HT1080 (cell line): ENCODE measurements at places on chromosomes 5 and 9. TPM values are rescaled to one million over a fixed set of nuclear protein-coding genes. Genes with fewer than 3 reads are reported as not detected.

DNA sequence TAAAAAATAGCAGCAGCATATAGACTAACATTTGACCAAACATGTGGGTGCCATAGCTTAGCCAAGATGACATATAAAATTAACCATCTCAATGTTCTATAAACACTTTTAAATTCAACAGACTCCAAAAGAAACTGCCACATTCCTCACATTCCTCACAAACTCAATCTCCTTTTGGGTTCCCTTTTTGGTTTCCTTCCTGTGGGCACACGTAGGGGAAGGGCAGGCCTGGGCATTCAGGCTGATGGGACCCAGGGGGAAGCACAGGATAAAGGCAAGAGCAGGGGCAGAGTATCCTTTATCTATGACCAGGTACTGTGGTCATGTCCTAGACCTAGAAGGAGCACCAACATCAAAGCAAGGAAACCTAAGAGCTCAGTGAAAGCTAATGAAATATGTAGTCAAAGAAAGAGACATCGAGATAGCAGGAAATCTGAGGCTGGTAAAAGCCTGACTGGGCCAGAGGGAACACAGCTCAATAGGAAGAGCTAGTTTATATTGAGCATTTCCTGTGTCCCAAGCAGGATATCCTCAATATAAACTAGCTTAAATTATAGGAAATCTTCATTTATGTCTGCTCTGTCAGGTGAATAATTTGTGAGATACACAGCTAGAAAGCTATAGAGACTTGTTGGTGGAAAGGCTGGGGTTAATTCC lies 13.6 kb upstream of the ERAP1 start:
- peak; percentile 47 for DNase-seq

DNA sequence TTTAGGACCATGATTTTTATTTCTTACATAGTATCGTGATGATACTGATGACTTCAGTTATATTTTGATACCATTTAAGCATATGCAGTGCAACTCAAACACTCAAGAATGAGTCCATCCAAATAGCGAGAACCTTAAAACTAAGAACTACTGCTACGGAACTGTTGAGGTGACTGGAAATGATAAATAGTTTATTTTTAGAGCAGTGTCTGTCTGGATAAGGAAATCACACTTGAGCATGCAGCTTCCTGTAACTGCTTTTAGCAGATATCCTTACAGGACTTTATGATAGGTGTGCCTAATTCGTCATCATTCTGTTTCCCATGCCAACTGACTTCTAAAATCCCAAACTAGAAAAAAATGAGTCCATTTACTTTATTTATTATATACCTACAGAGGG lies 85.5 kb downstream of the ADGRV1 start:
- no peak for DNase-seq

DNA sequence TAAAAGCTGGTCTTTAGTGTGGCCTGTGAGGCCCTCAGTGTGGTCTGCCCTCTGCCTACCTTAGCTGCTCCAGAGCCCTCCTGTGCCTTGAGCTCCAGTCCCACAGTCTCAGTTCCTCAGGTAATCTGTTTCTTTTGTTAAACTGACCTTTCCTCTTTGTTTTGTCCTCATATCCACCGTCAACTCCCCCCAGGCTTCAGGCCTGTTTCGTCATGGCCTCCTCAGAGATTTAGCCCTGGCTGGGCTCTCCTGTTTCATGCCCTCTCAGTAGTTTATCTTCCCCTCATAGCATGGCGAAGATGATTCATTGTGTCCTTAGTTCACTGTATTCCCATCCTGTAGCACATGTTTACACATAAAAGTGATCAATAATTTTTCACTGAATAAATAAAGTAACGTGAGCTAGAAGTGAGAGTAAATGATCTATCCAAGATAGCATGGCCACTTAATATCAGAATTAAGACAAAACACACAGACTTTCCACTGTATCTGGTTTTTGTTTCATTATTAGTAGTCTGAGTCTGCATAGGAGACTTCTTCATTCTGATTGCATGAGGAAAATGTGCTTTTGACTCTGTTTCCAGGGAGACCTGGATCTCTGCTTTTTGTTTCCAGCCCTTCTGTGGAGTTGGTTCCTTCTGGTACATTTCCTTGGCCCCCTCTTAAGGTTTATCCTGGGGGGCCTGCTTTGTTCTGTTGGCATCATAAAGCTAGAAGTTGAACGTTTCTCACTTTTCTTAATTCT lies 70.5 kb downstream of the SNX24 start:
- DNase-seq: no peak

Gene C5orf34
- total RNA-seq: 16.2 and 20.1 TPM in 2 replicates

DNA sequence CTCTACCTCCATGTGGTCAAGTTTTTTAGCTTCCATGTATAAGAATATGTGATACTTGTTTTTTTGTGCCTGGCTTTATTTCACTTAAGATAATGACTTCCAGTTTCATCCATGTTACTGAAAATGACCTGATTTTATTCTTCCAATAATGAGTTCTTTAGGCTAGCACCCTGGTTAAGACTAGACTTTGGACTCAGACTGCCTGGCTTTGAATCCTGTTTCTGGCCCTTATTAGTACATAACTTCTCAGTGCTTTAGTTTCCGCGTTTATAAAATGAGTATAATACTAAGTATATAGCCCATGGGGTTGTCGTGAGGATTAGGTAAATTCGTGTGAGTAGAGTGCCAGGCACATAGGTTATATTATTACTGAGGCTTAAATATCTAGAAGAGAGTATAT lies 18.5 kb downstream of the KIAA1958 start:
- DNase-seq: no peak

GRCh38 chr5:122501089-122501435 lies 189.0 kb downstream of the SNCAIP start:
- no peak for DNase-seq

Gene PCDHGB2
- 0.69 and 0.77 TPM in 2 replicates for total RNA-seq

DNA sequence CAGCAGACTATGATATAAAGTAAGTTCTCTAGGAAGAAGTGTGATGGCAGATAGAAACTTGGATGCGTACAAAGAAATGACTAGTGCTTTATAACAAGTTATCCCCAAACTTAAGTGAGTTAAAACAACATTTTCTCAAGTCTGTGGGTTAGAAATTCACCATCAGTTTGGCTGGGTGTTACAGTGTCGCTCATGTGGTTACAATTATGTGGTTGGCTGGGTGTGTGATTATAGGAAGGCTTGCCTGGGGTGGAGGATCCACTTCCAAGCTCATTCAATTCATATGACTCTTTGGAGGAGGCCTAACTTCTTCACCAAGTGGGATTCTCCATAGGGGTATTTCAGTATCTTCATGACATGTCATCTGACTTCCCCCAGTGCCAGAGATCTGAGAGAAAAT lies 10.3 kb upstream of the C9orf40 start:
- DNase-seq: no peak

- no peak for DNase-seq
These were observed 32.2 kb upstream of the OR2S2 start for GRCh38 chr9:35990155-35990554.

DNA sequence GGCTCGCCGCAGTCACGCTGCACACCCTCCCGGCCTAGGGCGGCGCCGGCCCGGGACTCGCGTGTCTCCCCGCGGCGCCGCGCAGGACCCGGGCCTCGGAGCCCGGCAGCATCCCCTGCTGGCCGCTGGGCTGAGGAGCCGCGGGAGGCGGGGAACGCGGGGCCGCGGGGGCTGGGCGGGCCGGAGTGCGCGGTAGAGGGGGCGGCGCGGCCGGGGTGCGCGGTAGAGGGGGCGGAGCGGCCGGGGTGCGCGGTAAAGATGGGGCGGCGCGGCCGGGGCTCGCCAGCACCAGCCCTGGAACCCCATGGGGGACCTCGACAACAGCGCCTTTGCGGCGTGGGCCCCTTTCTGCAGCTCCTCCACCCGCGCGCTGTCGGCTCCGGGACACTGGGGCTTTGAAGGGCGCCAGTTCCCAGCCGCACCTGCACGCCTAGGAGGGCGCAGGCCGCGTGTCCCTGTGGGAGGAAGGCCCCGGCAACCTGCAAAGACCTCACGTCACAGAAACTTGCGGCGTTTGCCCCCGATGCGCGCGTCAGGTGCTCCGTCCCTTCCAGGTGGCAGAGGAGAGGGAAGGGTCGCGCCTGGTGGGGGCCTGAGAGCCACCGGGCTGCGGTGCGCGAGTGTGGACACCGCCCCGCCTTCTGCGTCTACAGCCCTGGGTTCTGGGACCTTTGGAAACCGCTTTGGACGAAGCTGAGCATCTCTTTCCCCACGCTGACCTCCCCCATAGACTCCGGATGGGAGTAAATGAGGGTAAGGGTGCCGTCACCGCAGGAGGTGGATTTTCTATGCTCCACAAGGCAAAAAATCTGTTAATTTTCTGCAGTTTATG lies 49.6 kb downstream of the NSUN2 start:
- DNase-seq: no peak

DNA sequence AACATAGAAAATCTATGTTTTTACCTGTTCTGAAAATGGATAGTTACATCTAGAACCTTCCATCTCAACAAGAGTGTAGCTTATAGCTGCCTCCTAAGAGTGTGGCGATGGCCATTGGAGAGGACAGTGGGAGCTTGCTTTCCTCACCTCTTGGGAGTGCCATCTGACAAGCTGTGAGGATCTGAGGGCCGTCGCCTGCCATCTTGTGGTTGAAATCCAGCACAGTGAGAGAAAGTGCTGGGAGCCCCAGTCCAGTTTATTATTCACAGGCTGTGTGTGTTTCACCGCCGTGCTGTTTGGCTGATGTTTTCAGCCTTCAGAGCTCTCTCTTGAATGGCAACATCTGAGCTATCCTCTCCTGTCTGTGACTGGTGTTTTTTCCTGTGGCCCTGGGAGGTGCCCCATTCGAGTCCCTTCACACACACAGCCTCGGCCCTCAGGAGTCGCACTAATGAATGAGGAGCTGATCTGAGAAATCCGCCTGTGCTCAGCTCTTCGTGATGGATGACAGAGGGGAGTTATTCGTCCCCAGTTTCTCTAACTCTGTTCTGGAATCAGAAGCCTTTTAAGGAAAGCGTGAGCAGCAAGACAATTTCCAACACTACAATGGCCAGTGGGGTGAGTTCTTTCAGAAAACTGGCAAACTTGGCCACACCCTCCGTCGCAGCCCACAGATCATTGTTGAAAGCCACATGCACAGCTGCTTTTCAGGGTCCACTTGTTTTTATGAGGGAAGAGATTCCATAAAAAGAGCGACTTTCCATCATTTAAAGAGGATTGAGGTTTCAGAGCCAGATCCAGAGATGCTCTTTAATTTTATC lies 170.3 kb downstream of the PDZD2 start:
- peak; percentile 70 for DNase-seq

DNA sequence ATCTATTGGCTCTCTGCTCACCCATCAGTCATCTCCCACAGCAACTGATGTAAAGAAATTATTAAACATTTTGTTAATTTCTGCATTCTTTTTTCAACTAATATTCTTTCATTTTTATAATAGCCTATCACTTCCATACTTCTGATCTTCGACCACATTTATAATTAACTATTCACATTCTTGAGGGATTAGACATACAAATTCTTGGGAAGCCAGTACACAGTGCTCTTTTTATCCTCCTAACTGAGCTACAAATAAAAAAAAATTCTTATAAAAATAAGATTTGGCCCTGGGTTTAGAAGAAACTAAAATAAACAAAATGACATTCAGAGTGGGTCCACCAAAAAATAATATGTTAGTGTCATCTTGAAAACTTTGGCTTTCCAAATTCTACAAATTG lies 103.7 kb upstream of the ITGA1 start:
- DNase-seq: no peak

GRCh38 chr5:135205632-135206349 lies 171.8 kb upstream of the PITX1 start:
- DNase-seq: no peak

Gene C5
- 0.17 and 1.1 TPM in 2 replicates for total RNA-seq

DNA sequence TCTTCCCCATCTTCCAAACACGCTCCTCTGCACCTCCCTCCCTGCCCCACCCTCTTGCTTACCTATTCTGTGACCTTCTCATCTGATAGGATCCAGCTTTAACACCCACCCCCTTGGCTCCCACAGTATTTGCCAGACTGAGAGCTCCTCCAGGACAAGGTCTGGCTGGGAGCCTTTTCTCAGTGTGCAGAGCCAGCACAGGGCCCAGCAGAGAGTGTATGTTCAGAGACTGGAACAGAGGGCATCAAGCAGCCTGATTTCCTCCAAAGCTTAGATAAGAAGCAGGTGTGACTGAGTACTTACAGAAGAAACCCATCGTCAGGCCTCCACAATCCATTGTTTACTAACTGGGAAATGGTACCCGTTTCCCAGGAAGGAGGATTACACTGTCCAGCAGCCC lies 26.6 kb downstream of the LHX6 start:
- DNase-seq: no peak

DNA sequence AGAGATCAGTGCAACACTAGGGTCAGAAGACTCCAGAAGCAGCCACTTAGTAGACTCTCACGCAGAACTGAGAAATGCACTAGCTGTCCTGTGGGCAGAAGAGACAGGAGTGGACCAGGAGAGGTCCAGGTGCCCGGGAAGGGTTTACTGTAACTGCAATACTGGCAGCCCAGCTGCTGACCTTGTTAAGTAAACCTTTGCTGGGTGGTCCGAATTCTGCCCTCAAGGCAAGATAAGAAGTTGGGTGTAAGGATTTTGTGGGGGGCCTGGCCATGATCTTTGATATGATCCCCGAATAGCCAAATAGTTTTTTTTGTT lies 91.3 kb downstream of the PDE6A start:
- DNase-seq: no peak

DNA sequence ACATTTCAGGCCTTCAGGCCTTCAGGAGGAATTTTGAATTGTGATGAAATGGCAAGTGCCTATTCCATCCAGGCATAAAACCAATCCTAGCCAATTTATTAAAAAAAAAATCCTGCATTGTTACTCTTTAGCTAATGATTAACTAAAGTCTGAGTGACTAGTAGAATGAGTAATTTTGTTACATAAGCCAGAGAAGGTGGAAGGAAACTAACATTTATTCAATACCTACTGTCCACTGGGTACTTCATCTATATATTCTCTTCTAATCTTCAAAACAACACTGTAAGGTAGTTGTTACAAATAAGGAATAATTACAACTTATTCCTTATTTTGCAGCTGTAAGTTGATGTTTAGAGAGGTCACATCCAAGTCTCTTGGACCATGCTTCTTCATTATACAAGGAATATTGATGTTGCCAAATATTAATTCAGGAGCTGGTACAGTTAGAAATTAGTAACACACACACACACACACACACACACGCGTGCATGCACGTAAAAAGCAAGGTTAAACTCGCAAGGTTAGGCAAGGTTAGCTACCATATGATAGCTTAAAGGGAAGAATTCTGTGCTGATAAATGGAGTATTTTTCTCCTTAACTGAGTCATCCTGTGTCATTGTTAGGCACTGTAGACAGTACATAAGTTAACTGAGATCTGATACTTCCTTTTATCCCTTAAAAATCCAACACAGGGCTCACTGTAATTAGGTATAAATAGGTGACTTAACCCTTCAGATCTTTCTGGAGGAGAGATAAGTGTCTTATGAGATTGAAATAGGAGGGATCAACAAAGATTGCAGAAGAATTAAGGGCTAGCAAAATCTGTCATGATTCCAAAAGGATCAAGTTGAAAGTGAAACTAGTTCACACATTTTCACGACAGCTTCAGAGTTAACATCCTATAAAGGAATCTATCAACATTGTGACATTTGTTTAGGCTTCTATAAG lies 596.9 kb downstream of the PDE4D start:
- DNase-seq: peak; percentile 57

DNA sequence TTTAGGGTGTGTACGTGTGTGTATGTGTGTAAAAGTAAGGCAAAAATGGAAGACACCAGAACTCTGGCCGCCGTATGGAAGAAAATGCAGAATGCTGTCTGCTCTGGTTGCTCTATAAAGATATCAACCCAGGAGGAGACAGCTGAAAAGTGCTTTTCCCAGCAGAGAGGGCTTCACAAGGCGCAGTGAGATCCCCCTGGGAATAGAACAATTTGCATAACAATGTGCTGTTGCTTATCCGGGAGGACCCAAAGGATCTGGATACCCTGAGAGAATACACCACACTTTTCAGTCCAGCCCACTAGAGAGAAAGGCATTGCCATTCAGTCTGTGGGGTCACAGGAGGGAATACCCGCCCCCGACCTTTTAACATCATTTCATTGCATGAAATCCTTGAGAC lies 230.6 kb downstream of the EBF1 start:
- no peak for DNase-seq

Gene TMEFF1
- total RNA-seq: 0.61 and 1.2 TPM in 2 replicates
